ENCODE measurements at places on chromosomes 5 and 9.
A peak's percentile ranks its signal among the peaks of the same experiment; 100 is the strongest.

DNA sequence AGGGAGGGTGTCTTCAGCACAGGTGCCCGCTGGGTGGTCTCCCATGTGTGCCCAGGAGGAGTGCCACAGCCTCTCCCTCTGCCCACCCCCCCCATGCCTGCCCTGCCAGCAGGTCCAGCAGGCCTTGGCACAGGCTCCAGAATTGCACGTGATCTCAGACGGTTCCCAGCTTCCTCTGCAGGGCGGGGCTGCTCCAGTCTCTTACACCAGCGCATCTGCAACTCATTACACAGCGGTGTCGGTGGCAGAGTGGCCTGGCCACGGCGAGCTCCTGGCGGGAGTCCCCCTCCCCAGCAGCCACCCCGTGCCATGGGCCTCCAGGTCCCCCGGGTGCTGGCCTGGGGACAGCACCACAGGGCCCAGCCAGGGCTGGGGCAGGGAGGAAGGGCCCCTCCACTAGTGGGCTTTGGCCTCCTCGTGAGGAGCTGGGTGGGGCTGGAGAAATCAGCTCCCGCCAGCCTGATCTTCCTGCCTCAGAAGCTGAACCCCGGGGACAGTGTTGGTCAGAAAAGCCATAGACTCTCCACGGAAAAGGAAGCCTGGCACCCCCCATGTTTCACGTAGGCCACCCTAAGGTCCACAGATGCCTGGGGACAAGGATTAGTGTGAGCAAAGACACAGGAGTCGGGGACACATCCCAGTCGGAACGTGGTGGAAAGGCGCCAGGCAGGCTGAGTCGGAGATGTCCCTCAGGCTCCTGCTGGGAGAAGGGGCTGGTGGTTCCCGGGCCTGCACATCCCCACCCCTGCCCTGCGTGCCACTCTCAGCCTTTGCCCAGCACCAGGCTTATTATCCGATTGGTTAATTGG is 40.2 kb downstream of the RXRA start:
- no peak for DNase-seq

- no peak for DNase-seq
Observed at GRCh38 chr5:19169426-19169825, 818.6 kb downstream of the CDH18 start.

GRCh38 chr5:10637944-10638343 is 74.1 kb downstream of the ANKRD33B start:
- no peak for DNase-seq

- DNase-seq: no peak
Observed at GRCh38 chr9:134435550-134436378, 109.5 kb downstream of the RXRA start.

- DNase-seq: no peak
Observed at GRCh38 chr9:86079421-86079831, 19.9 kb downstream of the GOLM1 start.

DNA sequence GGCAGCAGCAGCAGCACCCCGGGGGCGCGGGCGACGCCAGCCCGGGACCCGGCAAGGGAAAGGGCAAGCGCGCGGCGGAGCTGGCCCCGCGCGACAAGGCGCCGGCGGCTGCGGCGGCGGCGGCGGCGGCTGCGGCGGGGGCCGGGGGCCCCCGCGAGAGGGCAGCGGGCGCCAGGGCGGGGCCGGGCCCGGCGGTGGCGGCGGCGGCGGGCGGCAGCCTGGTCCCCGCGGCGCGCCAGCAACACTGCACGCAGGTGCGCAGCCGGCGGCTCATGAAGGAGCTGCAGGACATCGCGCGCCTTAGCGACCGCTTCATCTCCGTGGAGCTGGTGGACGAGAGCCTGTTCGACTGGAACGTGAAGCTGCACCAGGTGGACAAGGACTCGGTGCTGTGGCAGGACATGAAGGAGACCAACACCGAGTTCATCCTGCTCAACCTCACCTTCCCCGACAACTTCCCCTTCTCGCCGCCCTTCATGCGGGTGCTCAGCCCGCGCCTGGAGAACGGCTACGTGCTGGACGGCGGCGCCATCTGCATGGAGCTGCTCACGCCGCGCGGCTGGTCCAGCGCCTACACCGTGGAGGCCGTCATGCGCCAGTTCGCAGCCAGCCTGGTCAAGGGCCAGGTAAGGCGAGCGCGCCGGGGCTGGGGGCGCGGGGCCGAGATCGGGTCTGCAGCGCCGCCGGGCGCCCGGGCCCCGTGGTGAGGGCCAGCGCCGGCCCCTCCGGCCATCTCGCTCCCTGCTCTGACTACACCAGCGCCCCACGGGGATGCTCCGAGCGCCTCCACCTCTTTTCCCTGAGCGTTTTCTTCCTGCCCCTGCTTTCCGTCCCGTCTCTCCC is at the start of gene UBE2QL1:
TSS of gene UBE2QL1 (plus strand) at position 238 of the 843 bp plus-strand sequence. CDS start at position 273, 35 bp downstream.
- DNase-seq: peak; percentile 12
